Hematopoietic multipotent progenitor cell treated with erythropoietin and hydrocortisone succinate and interleukin-3 and kit ligand, for 15 days (in vitro differentiated cells): ENCODE measurements at places on chromosomes 13 and 19.

GRCh38 chr13:96053003-96053703, at the start of gene UGGT2:
Gene UGGT2, minus strand, starts transcription at chr13:96053401. Its CDS starts 89 bp downstream, at chr13:96053312.
- peak; percentile 69 for DNase-seq

GRCh38 chr13:77040076-77040475, 13.1 kb upstream of the FBXL3 start:
- no peak for DNase-seq

DNA sequence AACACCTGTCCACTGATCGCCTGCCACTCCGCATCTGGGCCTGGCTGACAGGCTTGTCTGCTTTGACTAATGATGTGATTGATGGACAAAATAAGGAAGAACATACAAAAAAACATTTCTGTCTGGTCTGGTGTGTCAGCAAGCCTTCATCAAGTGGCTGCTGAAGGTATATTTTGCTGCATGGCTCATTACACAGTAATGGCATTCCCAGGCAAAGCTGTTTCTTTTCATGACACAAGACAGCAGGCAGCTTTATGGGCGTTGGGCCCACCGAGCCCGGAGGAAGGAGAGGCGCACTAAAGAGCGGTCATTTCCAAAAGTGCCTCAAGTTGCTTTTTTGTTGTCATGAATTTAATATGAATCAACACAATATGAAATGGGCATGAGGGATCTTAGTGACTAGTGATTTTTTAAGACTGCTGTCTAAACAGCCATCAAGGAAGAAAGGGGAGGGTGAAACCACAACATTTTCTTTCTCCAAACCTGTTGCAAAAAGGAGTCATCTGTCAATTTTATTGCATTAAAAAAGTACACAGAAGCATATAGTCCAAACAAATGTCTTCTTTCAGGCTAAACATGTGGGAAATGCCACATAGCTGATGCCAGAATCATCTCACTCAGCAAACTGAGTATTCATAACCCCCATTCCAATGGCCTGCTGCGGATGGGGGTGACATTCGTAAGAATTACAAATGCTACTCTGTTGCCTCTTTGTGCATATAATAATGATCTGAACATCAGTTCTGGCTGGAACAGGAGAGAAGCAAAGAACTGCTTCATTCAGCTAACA, 476.6 kb downstream of the ZNF536 start:
- no peak for DNase-seq

DNA sequence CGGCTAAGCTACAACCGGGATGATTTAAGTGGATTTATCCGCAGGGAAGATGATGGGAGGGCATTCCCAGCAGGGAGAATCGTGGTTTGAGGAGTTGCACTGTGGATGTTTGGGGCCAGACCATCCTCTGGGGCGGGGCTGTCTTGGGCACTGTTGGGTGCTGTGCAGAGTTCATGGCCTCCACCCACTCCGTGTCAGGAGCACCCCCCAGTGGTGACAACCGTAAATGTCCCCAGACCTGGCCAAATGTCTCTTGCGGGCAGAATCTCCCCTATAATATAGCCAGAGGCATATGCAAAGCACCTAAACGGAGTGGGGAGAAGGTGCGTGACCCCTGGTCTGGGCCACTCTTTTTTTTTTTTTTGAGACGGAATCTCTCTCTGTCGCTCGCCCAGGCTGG, 40.2 kb downstream of the SMIM24 start:
- peak; percentile 70 for DNase-seq

- DNase-seq = no peak
Measured at GRCh38 chr13:73055813-73056564, 2.8 kb upstream of the KLF5 start.

- DNase-seq = no peak
Measured at GRCh38 chr13:79384022-79384610, 21.9 kb downstream of the RBM26 start.

GRCh38 chr13:73603646-73604045, 530.6 kb downstream of the KLF12 start:
- DNase-seq = no peak

DNA sequence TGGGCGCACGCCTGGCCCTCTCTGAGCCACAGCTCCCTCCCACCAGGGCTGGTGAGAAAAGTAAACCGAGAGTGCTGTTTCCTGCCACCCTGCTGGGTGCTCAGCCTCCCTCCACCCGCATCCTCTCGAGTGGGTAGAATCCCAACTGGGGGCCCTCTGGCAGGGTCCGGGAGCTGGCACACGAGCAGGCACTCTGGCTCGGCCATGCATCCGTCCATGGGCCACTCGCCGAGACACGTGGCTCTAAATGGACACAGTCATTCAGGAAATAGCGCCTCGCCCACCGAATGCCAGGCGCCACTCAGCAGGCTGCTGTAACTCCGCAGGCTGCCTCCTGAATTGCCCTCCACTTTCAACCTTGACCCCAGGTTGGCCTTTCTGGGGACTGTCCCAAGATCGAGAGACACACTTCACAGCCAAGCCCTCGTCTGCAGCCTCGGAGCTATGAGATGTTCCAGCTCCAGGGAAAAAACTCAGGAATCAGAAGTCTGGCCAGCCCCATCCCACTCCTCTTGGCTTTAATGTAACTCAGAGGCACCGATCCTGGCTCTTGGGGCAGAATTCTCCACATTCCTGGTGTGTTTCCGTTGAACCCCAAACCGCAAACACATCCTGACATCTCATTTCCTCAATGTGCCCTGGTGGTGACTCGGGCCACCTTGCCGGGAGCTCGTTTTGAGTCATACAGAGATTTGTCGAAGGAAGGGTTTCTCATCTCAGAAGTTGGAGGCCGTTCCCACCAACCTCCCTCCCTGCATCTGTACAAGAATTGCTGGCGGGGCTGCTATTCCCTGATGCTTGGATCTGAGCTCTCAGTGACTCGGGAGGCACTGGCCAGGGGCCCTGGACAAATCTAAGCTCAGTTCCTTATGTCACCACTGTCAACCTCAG, 14.1 kb downstream of the KLF2 start:
- DNase-seq = no peak

- DNase-seq = no peak
Measured at GRCh38 chr13:113483504-113484293, 6.8 kb downstream of the DCUN1D2 start.

DNA sequence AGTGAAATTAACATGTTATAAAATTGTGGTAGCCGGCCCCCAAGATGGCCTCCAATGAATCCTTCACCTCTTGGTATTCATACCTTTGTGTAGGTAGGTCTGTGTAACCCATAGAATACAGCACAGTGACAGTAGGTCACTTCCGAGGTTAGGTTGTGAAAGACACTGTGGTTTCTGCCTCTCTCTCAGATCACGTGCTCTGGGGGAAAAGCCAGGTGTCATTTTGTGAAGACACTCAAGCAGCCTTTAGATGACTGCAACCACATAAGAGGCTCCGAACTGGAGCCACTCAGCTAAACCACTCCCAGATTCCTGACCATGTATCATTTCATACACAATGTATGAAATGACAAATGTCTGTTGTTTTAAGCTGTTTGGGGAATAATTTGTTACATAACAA, 9.8 kb upstream of the USPL1 start:
- no peak for DNase-seq

DNA sequence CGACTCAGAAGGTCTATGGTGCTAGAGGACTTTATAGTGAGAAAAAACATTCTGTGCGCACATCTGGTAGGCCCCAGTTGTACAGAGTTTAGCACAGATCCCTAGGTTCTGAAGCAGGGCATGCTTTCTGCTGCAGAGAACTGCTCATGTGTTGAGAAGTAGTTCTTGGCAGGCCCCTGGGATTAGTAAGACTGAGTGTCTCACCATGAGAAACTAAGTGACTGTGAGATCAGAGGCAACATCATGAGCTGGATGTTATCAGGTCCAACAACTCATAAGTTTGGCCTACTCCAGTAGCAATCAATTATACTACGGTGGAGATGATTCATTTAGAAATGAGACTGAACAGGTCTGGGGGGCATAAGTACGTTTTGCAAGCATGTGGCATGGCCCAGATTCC, 507.4 kb upstream of the KLF12 start:
- DNase-seq = no peak

DNA sequence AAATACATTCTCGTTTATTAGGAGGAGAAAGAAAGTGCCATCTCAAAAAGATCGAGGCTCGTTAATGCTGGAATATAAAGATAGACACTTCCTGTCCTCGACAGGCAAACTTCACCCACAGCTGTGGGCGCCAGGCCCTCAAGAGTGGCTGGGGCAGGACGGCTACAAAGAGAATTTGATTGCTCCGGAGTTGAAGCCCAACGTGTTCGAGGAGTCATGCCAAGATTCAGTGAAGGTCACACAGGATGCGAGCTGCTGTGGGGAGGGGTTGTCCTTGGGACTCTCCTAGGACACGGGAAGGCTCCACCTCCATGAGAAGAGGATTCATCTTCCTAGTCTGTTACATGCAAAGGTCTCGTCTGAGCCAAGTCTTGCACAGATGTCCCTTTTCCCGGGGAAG, 16.3 kb upstream of the PTPRS start:
- no peak for DNase-seq

- no peak for DNase-seq
Measured at GRCh38 chr13:27118428-27119054, 53.1 kb downstream of the USP12 start.

DNA sequence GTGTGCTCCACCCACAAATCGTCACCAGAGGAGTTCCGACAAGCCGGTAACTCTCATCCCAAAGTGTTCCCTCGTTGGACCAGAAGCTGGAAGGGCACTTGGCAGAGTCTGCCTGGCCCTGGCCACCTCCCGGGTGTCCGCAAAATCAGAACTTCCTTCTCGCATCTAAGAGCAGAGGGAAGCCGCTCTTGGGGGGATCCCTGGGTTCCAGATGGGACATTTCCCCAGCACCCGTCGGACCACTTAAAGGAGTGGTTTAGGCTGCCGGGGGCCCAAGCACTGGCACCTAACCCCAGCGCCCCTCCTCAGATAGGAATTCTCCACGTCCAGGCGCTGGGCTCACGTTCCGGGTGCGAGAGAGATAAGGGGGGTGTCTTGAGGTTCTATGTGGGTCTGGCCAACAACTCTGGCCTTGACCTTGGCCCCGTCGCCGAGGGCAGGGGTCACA, 857 bp upstream of the MAP2K7 start:
- DNase-seq = no peak

- DNase-seq = no peak
Measured at GRCh38 chr13:66781241-66781640, 448.9 kb downstream of the PCDH9 start.

DNA sequence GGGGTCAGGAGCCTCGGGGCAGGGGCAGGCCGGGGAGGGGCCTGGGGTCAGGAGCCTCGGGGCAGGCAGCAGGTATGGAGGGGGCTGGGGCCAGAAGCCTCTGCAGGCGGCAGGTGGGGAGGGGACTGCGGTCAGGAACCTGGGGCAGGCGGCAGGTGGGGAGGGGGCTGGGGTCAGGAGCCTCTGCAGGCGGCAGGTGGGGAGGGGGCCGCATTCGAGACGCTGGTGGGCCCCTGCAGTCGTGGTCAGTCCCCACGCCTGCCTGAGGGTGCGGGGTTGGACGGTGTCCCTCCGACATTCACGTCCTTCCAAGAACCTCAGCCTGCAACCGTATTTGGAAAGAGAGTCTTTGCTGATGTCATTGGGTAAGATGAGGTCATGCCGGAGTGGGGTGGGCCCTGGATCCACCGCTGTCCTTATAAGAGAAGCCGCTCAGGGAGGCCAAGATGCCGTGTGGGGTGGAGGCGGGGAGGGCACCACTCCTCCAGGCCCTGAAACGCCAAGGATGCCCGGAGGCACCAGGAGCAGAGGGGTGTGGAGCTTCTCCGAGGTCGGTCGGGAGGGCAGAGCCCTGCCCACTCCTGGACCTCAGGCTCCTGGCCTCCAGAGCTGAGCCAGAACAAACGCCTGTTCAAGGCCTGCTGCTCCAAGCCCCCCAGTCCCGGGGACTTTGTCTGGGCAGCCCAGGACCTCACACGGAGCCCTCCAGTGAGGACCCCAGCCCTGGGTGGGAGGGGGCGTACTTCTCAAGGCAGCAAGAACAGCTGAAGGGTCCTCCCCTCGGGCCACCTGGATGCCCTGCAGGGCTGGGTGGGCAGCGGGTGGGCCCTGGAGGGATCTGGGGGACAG, 30.1 kb downstream of the PIP5K1C start:
- no peak for DNase-seq

- DNase-seq = no peak
Measured at GRCh38 chr13:112894423-112894672, 74.7 kb upstream of the MCF2L start.

DNA sequence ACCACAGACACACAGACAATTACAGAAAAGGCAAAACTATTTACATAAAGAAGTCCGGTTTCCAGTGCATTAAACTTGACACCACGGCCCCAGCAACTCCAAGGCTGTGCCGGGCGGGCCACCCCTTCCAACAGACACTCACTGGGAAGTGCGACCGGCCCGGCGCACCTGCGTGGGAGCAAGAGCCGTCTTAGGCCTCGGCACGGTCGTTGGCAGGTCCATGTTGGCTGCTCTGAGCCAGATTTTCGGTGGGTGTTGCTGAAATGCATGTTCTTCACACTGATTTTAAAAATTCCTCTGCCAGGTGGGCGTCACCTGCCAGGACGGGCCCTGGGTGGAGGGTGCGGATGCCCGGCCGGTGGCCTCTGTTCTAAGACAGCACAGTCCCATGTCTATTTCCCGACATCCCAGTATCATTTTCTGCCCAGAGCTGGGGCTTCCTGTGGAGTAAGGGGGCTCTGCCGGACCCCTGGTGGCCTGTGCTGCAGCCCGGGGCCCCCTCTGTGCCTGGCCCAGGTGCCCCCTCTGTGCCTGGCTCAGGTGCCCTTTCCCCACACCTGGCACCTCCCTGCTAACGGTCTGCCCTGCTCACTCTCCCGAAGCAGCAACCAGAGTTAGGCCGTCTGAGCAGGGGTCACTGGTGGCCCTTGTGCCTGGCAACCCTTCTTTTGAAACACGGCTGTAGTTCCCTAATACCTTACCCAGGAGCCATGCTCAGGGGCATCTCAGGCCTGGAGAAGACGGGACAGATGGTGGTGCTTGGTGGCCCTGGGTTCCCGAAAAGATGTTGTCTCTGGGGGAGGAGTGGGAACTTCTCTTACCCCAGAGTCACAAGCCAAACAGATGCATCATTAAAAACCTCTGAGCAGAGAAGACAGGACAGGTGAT, 9.2 kb downstream of the TMEM255B start:
- no peak for DNase-seq
